ENCODE measurements at places on chromosomes 2 and 18. TPM values are rescaled to one million over a fixed set of nuclear protein-coding genes. Genes with fewer than 3 reads are reported as not detected.

CRYBA2 gene
- not detected for polyA plus RNA-seq

ZNF804A gene
- polyA plus RNA-seq, result not detected

SIX2 gene
- polyA plus RNA-seq, result 2.9 TPM

GPR155 gene
- 3.1 TPM for polyA plus RNA-seq

BOLL gene
- not detected for polyA plus RNA-seq
